DND-41 (cell line): ENCODE measurements at places on chromosomes 5 and 9.

DNA sequence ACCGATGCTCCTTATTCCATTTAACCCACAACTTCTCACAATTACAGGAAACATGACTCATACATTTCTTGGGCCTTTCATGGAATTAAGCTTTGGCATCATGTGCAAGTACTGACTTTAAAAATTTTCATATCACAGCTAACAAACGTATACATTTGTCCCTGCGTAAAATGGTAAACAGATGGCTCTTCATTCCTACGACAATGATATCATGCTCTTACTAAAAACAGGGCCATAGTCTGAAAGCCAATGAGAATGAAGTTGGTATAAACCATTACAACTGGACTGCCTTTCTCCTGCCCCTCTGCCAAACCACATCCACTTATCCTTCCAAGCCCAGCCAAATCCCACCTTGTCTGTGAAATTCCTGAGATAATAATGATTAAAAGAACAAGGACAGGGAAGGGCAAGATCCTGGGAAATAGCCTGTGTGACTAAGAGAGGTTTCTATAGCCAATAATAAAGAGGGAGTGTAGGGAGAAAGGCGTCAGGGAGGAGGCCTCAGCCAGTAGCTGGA, 44.9 kb upstream of the ZNF366 start:
- no peak for DNase-seq

GRCh38 chr9:76018761-76019160, 128.3 kb downstream of the PCSK5 start:
- no peak for DNase-seq

DNA sequence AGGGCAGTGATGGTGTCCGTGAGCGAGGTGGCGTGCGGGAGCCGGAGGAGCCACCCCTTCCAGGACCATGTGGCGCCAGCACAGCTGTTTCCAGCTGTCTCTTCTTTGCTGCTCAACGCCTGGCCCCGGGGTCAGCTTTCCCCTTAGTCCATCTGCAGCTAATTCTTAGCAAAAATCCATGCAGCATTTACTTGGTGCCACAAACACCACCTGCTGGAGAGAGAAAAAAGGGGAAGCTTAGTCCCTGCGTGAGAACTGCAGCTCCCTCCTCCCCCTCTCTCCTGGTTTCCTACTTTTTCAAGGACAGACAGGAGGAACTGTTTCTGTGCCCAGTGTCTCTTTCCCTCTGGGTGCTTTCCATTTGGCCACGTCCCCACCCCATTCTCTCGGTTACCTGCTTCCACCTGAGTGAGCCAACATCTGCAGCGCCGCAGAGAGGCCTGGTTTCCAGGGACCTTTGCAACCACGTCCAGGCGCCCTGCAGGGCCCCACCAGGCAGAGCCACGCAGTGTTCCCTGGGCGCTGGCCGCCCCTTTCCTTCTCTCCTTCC, 3.4 kb downstream of the SLC6A19 start:
- no peak for DNase-seq

GRCh38 chr9:77453825-77454647, 194.1 kb downstream of the GNA14 start:
- DNase-seq = no peak

GRCh38 chr5:151020304-151021110, at the start of gene GPX3:
Gene GPX3, plus strand, starts transcription at chr5:151020591. Its CDS starts 64 bp downstream, at chr5:151020655.
- DNase-seq = no peak
